Neural crest cell (in vitro differentiated cells): ENCODE measurements at places on chromosomes 6 and 20. TPM values are rescaled to one million over a fixed set of nuclear protein-coding genes. Genes with fewer than 3 reads are reported as not detected.

- no peaks in the 10 kb centered on the region for H3K27me3 ChIP-seq
- H3K36me3 ChIP-seq = no peaks in the 10 kb centered on the region
- H3K27ac ChIP-seq = no peak overlapping the region
- DNase-seq = no peak
- no peaks in the 10 kb centered on the region for H3K4me1 ChIP-seq
- H3K4me3 ChIP-seq = no peak overlapping the region
Observed at GRCh38 chr6:131524695-131525336, 48.2 kb upstream of the ARG1 start.

- H3K4me1 ChIP-seq = no peaks in the 10 kb centered on the region
- H3K27ac ChIP-seq = no peak overlapping the region
- no peak for DNase-seq
- peaks cover 5% of the 10 kb centered on the region for H3K36me3 ChIP-seq
- H3K27me3 ChIP-seq = no peaks in the 10 kb centered on the region
- no peak overlapping the region for H3K4me3 ChIP-seq
Observed at GRCh38 chr6:105967917-105968602, 118.1 kb upstream of the PRDM1 start.

DNA sequence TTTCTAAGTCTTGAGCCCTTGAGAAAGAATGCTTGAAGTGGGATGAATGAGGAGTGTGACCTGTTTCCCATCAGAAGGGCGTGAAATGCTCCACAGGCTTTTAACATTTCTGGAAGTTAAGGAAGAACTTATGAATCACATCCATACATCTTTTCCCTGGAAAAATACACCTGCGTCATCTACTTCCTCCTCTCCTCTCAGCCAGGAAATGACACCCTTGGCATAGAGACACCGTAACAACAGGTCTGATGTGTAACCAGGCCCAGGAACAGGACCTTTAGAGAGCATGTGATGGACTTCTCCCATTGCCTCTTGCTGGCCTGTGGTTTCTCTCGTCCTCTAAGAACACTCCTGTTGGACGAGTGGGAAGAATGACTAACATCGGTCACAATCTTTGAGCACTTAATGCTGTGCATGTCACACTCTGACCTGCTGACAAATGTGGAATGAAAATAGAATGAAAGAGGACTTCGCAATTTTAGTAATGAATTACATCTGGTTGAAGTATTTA lies 28.5 kb upstream of the CITED2 start:
- H3K4me3 ChIP-seq = no peak overlapping the region
- no peaks in the 10 kb centered on the region for H3K36me3 ChIP-seq
- no peak for DNase-seq
- H3K4me1 ChIP-seq = peaks cover 17% of the 10 kb centered on the region
- peak overlapping the region; percentile 16 for H3K27ac ChIP-seq

GRCh38 chr6:168864541-168865460 lies 388.8 kb downstream of the THBS2 start:
- DNase-seq = no peak
- H3K4me3 ChIP-seq = no peak overlapping the region
- no peaks in the 10 kb centered on the region for H3K36me3 ChIP-seq
- peaks cover 4% of the 10 kb centered on the region for H3K4me1 ChIP-seq

- H3K4me1 ChIP-seq = peaks cover 6% of the 10 kb centered on the region
- H3K36me3 ChIP-seq = no peaks in the 10 kb centered on the region
- no peak overlapping the region for H3K4me3 ChIP-seq
- no peak for DNase-seq
- H3K27ac ChIP-seq = no peak overlapping the region
Observed at GRCh38 chr6:287489-287860, 4.8 kb upstream of the DUSP22 start.

DNA sequence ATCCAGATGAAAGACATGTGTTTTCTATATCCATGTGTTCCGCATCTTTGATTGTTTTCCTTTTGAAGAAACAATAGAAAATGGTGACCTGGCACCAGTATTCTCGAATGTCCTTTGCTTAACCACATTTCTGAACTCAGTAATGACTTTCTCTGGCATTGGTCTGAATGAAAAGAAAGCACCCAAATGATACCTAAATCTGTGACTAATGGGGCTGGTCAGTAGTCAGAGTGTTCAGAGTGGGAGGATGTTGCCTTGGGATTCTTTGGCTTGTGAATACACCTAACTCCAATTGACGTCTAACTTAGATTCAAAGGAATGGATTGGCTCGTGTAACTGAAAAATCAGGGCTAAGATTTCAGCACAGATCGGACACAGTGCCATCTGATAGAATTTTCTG lies 27.1 kb downstream of the PARD6B start:
- no peaks in the 10 kb centered on the region for H3K27me3 ChIP-seq
- no peak overlapping the region for H3K27ac ChIP-seq
- no peak overlapping the region for H3K4me3 ChIP-seq
- no peak for DNase-seq
- H3K4me1 ChIP-seq = peaks cover 9% of the 10 kb centered on the region
- H3K36me3 ChIP-seq = no peaks in the 10 kb centered on the region

DNA sequence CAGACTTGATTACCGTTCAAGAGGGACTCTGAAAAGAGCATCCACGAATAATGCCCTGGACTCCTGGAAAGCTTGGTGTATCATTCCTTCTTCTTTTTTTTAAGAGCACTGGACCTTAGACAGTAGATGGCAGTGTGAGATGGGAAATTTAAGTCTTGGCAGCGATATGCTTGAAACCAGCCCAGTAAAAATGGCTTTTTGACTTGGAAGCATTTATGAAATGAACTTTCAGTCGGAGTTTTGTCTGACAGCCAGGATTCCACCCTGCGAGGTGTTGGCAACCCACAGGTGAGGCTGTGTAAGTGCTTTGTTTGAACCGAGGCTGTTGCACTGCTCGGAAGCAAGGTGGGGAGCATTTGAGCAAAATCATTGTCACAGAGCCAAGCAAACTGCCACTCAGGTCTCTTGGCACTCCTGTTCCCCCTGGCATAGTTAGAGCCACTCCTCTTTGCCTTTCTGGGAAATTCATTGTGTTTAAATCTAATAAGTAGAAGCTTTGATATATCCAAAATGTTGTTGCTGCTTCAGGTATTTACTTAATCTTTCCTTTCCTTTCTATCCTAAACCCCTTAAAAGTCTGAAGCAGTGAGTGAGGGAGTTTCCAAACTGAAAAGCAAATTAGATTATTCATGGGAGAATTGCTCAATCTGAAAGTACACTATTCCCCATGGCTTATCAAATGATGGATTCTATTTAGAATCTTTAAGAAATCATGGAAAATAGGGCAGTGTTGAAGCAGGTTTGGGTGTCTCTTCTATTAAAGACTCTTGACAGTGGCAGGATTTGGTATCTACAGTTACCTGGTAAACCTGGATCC lies 272.8 kb upstream of the SLC35B3 start:
- no peak overlapping the region for H3K27ac ChIP-seq
- H3K4me3 ChIP-seq = no peak overlapping the region
- no peaks in the 10 kb centered on the region for H3K4me1 ChIP-seq
- H3K27me3 ChIP-seq = peaks cover 2% of the 10 kb centered on the region
- DNase-seq = no peak
- H3K36me3 ChIP-seq = no peaks in the 10 kb centered on the region

- peaks cover 39% of the 10 kb centered on the region for H3K27me3 ChIP-seq
- no peak overlapping the region for H3K27ac ChIP-seq
- DNase-seq = no peak
- peak overlapping the region; percentile 97 for H3K4me3 ChIP-seq
- peaks cover 22% of the 10 kb centered on the region for H3K4me1 ChIP-seq
- no peaks in the 10 kb centered on the region for H3K36me3 ChIP-seq
Observed at GRCh38 chr6:148745926-148746325, 904 bp upstream of the UST start.

DNA sequence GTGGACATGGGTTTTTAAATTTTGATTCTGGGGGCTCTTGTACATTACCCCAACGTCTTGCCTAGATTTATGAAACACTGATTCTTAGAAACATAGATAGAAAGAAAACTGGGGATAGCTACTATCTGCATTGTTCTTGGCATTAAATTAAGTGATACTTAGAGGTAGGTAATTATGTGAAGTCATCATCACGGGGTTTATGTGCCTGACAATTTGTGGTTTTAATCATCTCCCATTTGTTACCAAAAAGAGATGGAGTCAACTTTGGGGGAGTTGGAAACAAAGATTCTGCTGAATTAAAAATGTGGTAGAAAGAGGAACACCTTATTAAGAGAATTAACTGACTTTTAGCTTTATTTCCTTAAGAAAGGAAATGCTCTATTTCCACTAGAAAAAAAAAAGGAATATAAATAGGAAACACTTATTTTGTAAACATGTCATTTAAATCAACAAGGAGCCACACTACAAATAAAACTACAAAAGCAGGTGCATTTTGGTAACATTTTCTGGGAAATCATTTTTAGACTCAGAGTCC lies 5.6 kb downstream of the TNFAIP3 start:
- no peak overlapping the region for H3K4me3 ChIP-seq
- H3K27ac ChIP-seq = no peak overlapping the region
- peaks cover 21% of the 10 kb centered on the region for H3K27me3 ChIP-seq
- H3K36me3 ChIP-seq = peaks cover 5% of the 10 kb centered on the region
- peaks cover 30% of the 10 kb centered on the region for H3K4me1 ChIP-seq

GRCh38 chr6:24614043-24614420 lies 32.0 kb downstream of the KIAA0319 start:
- no peak overlapping the region for H3K4me3 ChIP-seq
- H3K27me3 ChIP-seq = peaks cover 2% of the 10 kb centered on the region
- no peaks in the 10 kb centered on the region for H3K36me3 ChIP-seq
- no peak for DNase-seq
- H3K27ac ChIP-seq = no peak overlapping the region

DNA sequence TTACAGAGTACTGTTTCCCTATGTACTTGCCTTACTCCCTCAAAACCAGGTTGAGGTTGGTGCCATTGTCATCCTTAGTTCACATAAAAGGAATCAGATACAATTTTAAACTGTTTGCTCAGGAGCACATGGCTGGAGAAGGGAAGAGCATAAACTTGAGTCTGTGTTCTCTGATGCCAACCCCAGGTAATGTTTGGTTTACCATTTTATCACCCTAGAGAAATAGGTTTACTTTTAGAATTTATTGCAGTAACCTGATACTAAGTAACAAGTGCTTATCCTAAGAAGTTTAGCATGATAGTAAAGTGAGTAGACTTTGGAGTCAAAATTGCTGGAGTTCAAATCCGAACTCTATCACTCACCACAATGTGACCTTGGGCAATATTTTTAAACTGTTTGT lies 86.3 kb downstream of the RFPL4B start:
- DNase-seq = no peak
- peaks cover 5% of the 10 kb centered on the region for H3K36me3 ChIP-seq
- peaks cover 7% of the 10 kb centered on the region for H3K4me1 ChIP-seq
- no peak overlapping the region for H3K27ac ChIP-seq

DNA sequence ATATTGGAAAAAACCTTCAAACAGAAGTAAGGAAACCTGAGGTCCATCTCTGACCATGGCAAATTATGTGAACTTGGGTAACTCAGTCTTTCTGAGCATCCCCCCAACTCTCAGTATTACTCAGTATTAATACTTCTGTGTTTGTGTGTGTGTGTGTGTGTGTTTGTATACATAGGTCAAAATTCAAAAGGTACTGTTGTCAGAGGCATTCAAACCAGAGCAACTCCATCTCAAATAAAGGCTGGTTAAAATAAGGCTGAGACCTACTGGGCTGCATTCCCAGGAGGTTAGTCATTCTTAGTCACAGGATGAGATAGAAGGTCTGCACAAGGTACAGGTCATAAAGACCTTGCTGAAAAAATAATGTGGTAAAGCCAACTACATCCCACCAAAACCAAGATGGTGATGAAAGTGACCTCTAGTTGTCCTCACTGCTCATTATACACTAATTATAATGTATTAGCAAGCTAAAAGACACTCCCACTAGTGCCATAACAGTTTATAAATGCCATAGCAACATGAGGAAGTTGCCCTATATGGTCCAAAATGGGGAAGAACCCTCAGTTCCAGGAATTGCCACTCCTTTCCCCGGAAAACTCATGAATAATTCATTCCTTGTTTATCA lies 33.3 kb upstream of the SLC22A16 start:
- H3K27me3 ChIP-seq = no peaks in the 10 kb centered on the region
- no peak for DNase-seq
- H3K27ac ChIP-seq = no peak overlapping the region
- H3K4me3 ChIP-seq = no peak overlapping the region
- no peaks in the 10 kb centered on the region for H3K36me3 ChIP-seq

- no peak overlapping the region for H3K27ac ChIP-seq
- no peaks in the 10 kb centered on the region for H3K27me3 ChIP-seq
- peaks cover 23% of the 10 kb centered on the region for H3K4me1 ChIP-seq
- H3K4me3 ChIP-seq = no peak overlapping the region
- H3K36me3 ChIP-seq = peaks cover 3% of the 10 kb centered on the region
- DNase-seq = no peak
Observed at GRCh38 chr20:25573288-25574251, 11.8 kb downstream of the NINL start.

DNA sequence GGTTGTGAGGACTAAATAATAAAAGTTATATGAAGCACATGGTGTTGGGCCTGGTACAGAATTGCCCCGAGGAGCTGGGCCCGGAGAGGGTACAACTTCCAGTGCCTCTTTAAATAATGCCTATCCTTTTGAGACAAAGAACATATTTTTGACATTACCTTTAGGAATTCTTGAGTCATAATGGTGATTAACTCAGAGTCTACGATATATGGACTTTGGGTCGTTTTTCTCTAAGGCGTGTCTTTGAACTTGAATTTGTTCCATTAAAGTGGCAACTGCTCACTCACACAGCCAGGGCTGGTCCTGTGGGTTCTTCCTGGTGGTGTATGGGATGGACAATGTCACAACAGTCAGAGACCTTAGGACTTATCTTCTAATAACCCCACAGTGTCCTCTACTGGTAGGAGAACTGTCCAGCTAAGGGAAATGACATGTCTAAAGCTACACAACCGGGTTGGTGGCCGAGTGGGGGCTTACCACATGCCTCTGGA lies 106.5 kb downstream of the CDC5L start:
- no peaks in the 10 kb centered on the region for H3K36me3 ChIP-seq
- DNase-seq = no peak
- no peak overlapping the region for H3K4me3 ChIP-seq
- H3K27ac ChIP-seq = no peak overlapping the region
- H3K4me1 ChIP-seq = no peaks in the 10 kb centered on the region
- H3K27me3 ChIP-seq = peaks cover 4% of the 10 kb centered on the region

GRCh38 chr6:128606611-128607010 lies 86.2 kb upstream of the PTPRK start:
- H3K4me1 ChIP-seq = peaks cover 5% of the 10 kb centered on the region
- H3K36me3 ChIP-seq = no peaks in the 10 kb centered on the region
- H3K4me3 ChIP-seq = no peak overlapping the region
- no peak overlapping the region for H3K27ac ChIP-seq
- DNase-seq = no peak

Gene ACTL10
- total RNA-seq = 0.75 TPM in 2 replicates

Gene ARHGAP18
- total RNA-seq = 3.4 and 3.6 TPM in 2 replicates

Gene DST
- total RNA-seq = 117 and 124 TPM in 2 replicates

Gene SLC44A4
- total RNA-seq = 0.32 and 0.84 TPM in 2 replicates

Gene SRPK1
- total RNA-seq = 105 and 113 TPM in 2 replicates

Gene HSPA12B
- total RNA-seq = 1.1 and 1.3 TPM in 2 replicates
